ENCODE measurements at places on chromosomes 4 and X. TPM values are rescaled to one million over a fixed set of nuclear protein-coding genes. Genes with fewer than 3 reads are reported as not detected.

The USP17L12 gene
- total RNA-seq: not detected

The IL2RG gene
- total RNA-seq: 15.0 TPM

DNA sequence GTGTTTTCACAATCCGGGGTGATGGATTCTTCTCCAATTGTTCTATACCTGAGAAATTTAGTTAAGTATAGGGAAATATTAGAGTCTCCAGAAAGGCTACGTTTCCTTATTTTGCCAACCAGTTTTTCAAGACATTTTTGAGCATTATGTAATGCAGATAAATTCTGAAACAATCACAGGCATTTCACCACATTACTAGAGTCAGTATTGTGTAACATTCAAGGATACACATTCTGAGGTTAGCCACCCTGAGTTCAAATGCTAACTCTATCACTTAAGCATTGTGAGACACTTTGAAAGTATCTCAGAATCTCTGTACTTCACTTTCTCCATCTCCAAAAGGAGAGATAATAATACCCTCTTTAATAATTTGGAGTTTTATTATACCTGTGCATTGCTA, 10.6 kb downstream of the SULT1B1 start:
- DNase-seq: no peak

The GSX2 gene
- not detected for total RNA-seq

The RASGEF1B gene
- 15.0 TPM for total RNA-seq

The SAGE1 gene
- not detected for total RNA-seq

DNA sequence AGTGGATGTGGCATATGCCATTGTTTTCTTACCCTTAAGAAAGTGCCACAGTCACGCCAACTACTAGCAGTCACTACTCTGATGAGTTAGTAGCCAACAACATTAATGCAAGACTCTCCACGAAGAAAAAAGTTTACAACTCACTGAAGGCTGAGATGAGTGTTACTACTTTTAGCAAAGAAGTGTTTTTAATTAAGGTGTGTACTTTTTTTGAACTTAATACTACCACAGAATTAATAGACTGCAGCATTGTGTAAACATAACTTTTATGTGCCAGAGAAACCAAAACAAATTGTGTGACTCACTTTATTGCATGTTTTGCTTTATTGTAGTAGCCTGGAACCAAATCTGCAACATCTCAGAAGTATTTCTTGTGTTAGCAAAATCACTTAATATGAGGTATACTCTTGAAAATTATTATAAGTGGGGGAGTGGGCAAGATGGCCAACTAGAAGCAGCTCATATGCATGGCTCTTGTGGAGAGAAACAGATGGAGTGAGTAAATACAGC, 2.2 kb upstream of the UGT2B4 start:
- DNase-seq: no peak

GRCh38 chr4:109231331-109231730, 71.1 kb downstream of the COL25A1 start:
- DNase-seq: no peak

DNA sequence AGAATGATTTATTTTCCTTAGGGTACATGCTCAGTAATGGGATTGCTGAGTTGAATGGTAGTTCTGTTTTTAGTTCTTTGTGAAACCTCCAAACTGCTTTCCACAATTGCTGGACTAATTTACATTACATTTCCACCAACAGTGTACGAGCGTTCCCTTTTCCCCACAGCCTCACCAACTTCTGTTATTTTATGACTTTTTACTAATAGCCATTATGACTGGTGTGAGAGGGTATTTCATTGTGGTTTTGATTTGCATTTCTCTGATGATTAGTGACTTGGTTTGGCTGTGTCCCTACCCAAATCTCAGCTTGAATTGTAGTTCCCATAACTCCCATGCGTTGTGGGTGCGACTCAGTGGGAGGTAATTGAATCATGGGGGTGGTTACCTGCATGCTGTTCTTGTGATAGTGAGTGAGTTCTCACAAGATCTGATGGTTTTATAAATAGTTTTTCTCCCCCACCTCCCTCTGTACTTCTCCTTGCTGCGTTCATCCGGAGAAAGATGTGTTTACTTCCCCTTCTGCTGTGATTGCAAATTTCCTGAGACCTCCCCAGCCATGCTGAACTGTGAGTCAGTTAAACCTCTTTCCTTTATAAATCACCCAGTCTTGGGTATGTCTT, 95.1 kb downstream of the GBA3 start:
- DNase-seq: no peak

DNA sequence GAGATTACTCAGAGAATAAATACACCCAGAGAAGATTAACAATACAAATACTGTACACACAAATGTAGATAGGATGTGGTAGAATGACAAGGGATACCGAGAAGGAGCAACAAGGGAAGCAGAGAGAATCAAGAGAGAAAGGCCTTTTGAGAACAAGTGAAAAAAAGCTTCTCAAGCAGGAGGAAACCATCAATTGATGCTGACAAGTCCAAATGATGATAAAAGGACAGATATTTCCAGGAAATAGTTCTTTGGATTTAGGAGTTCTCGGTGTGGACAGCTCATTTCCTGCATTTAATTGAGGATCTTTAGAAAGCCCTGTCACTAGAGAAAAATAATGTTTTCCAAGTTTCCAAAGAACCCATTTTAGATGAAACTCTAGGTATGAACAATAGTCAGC, 48.1 kb downstream of the NPY5R start:
- DNase-seq: no peak

The MAGEB17 gene
- total RNA-seq: not detected

The RS1 gene
- 0.44 TPM for total RNA-seq

The SOWAHD gene
- total RNA-seq: 1.3 TPM

- no peak for DNase-seq
Measured at GRCh38 chrX:443536-444210, 57.0 kb upstream of the PPP2R3B start.

The HSFX2 gene
- 0.79 TPM for total RNA-seq

The BMPR1B gene
- 4.1 TPM for total RNA-seq

- no peak for DNase-seq
Measured at GRCh38 chr4:52052475-52052780, 1.3 kb downstream of the SPATA18 start.

GRCh38 chr4:28744066-28744465, 1883.4 kb downstream of the STIM2 start:
- DNase-seq: no peak

DNA sequence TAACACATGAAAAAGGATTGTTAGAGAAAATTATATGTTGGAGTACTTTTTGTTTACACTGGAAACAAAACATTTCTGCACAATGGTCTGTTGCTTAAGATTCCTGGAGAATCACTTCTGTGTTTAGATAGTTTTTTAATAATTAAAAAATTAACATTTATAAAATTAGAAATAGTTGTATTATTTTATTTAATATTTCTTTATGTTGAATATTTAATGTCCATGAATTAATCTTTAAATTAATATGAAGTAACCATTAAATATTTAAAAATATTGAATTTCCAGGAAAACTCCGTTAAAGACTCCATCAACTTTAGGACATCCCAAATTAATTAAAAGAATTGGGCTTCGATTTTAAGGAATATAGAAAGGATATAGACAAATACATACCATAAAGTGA, 797.1 kb upstream of the GALNTL6 start:
- no peak for DNase-seq

DNA sequence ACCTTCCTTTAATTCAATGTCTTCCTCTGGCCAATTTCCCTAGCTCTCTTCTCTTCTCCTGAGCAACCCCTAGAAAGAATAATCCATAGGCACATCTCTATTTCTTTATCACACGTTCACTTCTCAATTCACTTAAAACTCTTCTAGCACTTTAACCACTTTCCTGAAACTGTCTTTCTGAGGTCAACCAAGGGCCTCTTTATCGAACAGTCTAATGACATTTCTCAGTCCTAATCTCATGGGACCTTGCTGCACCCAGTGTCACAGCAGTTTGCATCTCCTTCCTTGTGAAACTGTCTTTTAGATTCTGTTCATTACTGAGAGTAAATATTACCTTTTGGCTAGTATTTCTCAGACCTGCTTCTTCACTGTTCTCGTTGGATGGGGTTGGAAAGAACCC, 285.3 kb upstream of the RASGEF1B start:
- DNase-seq: no peak

The ARHGEF6 gene
- total RNA-seq: 15.8 TPM

The DMRTC1B gene
- 2.0 TPM for total RNA-seq

DNA sequence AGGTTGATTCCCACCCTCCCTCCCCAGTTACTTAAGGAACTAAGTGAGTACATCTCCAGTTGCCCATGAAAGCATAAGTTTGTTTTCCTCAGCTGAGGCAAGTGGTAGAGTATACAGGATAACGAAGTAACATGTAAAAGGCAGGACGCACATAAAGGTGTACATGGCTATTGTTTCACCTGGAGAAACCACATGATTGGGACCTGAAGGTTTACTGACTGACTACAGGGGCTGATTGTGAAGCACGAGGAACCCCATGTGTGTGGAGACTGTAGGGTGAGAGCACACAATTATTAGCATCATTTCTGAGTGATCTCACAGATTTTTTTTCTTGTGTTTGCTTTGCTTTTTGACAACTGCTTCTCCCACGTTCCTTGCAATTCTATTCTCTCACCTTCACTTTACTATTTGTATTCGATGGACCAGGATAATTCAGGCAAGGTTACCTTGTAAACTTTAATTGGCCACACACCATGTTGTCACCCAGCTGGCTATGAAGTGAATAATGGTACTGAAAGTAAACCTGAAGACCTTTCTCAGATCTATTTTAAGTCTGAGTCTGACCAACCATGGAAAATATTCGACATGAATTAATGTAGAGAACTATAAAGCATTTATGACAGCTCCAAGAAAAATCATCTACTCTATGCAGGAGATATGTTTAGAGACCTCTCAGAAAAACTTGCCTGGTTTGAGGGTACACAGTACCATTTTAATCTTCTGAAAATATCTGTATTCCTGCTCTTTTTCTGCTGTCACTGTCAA, 102.5 kb upstream of the MYOZ2 start:
- no peak for DNase-seq

- no peak for DNase-seq
Measured at GRCh38 chrX:7068939-7069367, 78.6 kb upstream of the STS start.
